Caco-2 (cell line): ENCODE measurements at places on chromosomes 4 and X.

DNA sequence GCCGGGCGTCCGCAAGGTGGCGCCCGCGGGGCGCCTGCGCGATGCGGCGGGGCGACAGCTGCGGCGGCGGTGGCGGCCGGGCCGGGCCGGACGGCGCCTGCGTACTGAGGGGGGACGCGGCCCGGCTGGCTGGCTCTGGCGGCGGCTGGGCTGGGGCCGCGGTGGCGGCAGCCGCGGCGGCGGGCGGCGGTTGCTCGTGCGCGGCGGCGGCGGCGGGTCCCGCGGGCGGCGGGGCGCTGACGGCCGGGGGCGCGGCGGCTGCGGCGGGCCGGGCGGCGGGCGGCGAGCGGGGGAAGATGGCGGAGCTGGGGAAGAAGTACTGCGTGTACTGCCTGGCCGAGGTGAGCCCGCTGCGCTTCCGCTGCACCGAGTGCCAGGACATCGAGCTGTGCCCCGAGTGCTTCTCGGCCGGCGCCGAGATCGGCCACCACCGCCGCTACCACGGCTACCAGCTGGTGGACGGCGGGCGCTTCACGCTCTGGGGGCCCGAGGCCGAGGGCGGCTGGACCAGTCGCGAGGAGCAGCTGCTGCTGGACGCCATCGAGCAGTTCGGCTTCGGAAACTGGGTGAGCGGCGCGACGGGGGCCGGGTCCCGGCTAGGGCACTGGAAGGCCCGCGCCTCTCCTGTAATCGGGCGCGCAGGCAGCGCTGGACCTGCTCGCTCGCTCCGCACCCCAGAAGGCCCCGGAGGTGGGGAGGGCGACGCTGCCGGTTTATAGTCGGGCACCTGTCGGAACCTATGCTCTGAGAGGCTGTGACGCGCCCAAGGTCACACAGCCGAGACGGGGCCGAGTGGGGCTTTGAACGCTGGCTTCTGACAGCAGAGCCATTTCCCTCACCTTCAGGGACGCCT is at the start of gene TADA2B:
TADA2B (plus strand) TSS at position 89 of the 853 bp plus-strand sequence; CDS start at position 297, 208 bp downstream.
- DNase-seq = no peak

DNA sequence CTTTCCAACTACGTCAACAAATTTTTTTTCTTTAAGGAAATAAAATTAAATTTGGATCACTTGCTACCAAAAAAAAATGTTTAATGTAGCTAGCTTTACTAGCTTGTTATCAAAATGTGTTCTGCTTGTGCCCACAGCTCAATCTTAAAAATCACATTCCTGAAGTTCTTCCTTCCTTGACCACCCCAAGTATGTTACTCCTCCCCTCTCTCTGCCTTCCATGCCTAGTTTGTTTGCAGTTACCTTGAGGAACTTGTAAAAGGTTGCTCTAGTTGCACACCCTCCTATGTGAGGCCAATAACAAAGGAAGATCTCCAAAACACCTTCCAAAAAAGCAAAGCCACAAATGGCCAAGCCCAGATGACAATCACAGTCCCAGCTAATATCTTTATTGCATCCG is 19.6 kb upstream of the TMEM184C start:
- no peak for DNase-seq

GRCh38 chrX:108732630-108733321 is 3.6 kb downstream of the IRS4 start:
- no peak for DNase-seq

GRCh38 chr4:168880811-168881595 is 129.1 kb downstream of the CBR4 start:
- DNase-seq = peak; percentile 22

GRCh38 chrX:145506214-145506613 is 258.9 kb downstream of the SPANXN1 start:
- DNase-seq = no peak

DNA sequence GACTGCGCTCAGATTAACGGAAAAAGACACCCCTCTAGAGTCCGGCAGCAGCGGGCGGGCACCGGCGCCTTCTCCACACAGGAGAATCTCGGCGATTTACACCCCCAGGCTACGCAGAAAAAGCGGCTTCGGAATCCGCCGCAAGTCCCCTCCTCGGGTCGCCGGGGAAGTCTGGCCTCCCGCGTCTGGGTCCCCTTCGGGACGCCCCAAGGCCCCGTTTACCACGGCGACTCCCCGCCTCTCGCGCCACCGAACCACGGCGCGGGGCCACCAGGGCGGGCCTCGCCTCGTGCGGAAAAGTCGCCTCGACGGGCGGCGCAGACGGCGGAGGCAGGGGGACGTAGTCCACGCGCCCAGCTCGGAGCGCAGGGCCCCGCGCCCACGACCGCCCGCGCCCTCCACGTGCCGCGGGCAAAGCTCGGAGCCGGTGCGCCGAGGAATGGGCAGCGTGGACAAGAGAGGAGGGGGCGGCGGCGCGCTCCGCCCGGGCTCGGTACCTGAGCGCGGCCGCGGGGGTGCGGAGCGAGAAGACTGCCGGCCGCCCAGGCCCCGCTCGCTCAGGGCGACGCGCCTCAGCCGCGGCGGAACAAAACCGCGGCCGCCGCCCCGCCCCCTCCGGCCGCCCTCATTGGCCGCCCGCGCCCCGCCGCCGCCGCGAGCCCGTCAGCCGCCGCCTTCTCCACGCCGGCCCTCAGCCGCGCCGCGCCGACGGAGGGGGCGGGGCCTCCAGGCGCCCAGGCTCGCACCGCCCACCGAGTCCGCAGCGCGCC is at the start of gene FAM53A:
FAM53A (minus strand) TSS at position 578 of the 770 bp plus-strand sequence. CDS start 15,572 bp downstream, outside the sequence.
- DNase-seq = peak; percentile 97

DNA sequence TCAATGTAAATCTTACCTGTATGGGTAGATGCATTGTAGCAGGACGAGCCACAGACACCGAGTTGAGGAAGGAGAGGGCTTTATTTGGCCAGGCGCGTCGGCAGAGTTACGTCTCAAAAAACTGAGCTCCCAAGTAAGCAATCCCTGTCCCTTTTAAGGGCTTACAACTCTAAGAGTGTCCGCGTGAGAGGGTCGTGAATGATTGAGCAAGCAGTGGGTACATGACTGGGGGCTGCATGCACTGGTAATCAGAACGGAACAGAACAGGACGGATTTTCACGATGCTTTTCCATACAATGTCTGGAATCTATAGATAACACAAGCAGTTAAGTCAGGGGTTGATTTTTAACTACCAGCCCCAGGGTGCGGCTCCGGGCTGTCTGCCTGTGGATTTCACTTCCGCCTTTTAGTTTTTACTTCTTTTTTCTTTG is 524.9 kb upstream of the HTR2C start:
- no peak for DNase-seq

- no peak for DNase-seq
Measured at GRCh38 chrX:102708900-102709299, 3.3 kb upstream of the GPRASP2 start.

DNA sequence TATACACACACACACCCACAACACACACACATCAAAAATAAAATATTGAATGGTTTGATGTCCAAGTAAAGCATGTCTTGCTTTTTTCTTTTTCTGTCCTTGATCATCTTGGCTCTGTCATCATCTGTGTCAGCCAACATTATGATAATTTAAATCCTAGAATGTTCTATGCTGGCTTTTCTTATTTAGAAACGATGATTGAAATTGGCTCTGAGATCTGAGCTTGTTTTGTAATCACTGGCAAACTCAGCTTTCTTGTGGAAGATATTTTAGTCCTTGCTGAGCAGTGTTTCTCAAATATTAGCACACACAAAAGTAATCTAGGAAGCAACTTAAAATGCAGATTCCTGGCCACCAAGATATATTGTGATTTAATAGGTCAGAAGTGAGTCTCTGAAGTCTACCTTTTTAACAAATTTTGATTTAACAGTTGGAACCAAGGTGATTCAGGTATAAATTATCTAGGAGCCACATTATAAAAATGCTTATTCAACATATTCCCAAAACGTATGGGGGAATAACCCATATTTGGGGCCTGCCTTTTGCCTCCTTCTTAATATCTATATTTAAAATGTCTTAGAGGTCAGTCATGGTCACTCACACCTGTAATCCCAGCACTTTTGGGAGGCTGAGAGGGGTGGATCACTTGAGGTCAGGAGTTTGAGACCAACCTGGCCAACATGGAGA is 24.0 kb upstream of the DSPP start:
- DNase-seq = no peak

DNA sequence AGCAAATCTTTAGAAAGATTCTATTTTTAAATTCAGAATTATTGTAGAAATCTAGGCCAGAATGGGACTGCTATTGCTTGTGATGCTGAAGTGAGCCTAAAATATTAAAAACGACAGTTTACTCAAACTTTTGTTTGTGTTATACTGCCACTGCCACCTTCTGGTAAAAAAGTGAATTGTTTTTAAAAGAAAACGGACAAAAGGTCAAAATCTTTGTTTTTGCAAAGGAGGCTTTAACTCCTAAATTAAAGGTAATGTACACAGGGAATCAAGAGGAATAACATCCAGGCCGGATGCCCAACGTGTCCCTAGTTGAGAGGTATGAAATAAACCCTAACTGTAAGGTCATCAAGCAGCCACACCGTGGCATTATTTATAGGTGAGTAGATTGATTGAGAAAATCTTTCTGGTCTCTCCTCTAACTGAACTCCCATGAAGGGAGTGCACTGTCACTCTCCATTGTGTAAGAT is 338.3 kb upstream of the GALNT7 start:
- no peak for DNase-seq

GRCh38 chr4:101187841-101188240 is 159.5 kb downstream of the PPP3CA start:
- DNase-seq = no peak

DNA sequence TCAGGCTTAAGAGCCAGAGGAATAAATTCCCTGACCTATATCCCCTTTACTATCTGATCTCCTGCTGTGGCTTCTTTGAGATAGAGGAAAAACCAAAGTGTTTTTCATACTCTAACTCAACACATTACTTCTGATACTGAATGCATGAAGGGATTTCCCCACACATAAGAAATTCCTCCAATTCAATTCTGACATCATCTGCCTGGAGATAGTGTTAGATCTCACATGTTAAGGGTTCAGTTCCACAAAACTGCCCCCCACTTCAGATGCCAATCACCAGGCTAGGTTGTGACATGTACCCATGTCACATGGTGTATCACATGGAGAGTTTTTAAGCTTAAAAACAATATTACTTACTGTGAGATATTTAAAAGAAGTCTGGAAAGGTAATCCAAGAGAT is 46.8 kb downstream of the GSTCD start:
- no peak for DNase-seq

DNA sequence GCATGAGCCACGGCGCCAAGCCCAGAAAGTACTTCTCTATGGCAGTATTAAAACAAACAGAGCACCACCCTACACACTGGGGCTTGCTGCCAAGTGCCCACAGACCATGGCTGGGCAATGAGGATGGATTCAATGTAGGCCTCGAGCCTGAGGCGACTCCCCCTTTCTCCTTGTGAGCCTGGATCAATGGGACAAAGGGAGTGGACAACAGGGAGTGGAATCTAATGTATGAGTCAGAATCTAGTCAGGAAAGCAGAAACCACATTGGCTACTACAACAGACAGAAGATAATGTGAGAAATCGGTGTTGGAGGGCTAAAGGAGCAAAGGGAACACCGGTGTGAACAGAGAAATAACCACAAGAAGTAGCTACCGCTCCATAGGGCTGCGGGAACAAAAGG is 37.7 kb upstream of the OCIAD2 start:
- DNase-seq = no peak

- DNase-seq = no peak
Measured at GRCh38 chrX:19342331-19342906, 1.3 kb upstream of the PDHA1 start.

- DNase-seq = no peak
Measured at GRCh38 chrX:149717803-149718202, 5.9 kb downstream of the MAGEA11 start.

- no peak for DNase-seq
Measured at GRCh38 chr4:25484243-25484721, 107.2 kb downstream of the ANAPC4 start.

GRCh38 chr4:85672116-85672515 is 197.2 kb downstream of the ARHGAP24 start:
- DNase-seq = no peak

- no peak for DNase-seq
Measured at GRCh38 chr4:102036016-102036415, 245.5 kb downstream of the BANK1 start.

GRCh38 chr4:55947912-55948725 is 626 bp upstream of the CEP135 start:
- peak; percentile 38 for DNase-seq

DNA sequence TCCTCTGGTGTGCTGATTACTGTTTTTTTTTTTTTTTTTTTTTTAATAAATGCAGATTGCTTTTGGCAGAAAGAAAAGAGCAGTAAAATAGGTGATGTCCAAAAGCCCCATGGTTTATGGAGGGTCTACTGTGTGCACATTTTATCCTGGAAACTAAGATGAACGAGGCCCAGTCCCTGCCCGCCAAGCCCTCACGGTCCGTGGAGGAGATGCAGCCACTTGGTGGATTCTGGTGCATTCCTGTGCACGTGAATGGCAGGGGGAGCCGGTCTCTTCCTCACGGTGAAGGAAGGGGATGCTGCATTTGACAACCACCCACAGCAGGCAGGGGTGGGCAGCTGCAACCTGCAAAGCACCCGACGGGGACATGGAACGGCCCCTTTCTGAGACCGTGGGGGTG is 100.2 kb upstream of the AFAP1 start:
- no peak for DNase-seq

- no peak for DNase-seq
Measured at GRCh38 chrX:20197641-20198210, 56.1 kb upstream of the EIF1AX start.

DNA sequence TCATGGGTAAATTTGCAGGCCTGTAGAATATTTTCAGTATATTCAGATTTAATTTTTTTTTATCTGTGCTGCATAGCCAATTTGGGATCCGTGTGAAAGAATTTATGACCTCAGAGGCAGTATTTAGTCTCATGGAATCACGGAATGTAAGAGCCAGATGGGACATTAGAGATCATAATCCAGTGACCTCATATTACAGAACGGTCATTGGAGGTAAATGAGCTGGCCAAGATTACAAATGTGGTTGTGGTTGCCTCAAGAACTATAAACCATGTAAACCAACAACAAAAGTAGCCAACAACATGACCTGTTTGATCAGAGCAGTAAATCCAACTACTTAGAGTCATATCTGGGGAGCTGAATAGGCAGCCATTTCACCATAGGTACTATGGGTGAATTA is 71.6 kb downstream of the AMOT start:
- no peak for DNase-seq

GRCh38 chr4:8439168-8439567 is 1.4 kb downstream of the ACOX3 start:
- DNase-seq = no peak

- no peak for DNase-seq
Measured at GRCh38 chrX:3052860-3053259, 11.6 kb downstream of the ARSF start.

GRCh38 chrX:83934220-83934619 is 73.3 kb downstream of the CYLC1 start:
- DNase-seq = peak; percentile 4

DNA sequence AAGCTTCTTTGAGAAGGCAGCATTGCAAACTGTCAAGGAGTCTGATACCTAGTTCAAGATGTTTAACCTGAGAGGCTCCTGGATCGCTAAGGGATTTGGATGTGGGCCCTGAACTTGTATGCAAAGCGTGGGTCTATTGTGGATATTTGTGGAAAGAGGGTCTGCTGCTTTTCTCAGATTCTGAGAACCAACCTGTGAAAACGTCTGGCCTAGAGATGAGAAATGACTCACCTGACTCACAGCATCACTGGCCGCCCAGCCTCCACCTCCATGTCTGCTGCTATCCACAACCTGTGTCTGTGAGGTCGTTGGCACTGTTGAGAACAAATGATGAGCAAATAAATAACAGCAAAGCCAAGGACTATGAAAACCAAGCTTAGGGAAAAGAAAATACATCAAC is 33.3 kb upstream of the PROM1 start:
- DNase-seq = no peak
